Stimulated activated CD4-positive, alpha-beta T cell treated with anti-CD3 and anti-CD28 coated beads, Interleukin-4, amount 100 ng/mL, for 48 hours (primary cell): ENCODE measurements at places on chromosomes 5 and 9.

DNA sequence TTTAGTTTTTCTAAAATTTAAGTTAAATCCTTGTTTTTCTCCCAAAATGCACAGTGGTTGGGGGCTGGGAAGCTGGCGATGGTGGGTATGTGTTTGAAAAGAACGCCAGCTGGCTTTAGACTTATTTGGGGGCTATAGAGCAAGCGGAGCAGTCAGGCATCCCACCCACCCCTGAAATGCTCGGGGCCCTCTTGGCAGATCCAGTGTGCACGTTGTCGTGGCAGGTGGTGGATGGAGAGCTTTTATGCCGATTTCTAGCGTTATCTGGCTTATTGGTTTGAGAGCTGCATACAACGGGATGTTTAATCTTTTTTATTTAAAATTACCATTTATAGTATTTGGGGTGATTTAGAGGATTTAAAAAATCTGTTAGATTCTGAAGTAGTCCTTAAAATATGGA lies 8.1 kb downstream of the BASP1 start:
- no peak for DNase-seq

- DNase-seq: no peak
These were observed 85.5 kb downstream of the LNPEP start for GRCh38 chr5:97021416-97021815.

- no peak for DNase-seq
These were observed 4.4 kb upstream of the ZNF782 start for GRCh38 chr9:96858670-96859069.

DNA sequence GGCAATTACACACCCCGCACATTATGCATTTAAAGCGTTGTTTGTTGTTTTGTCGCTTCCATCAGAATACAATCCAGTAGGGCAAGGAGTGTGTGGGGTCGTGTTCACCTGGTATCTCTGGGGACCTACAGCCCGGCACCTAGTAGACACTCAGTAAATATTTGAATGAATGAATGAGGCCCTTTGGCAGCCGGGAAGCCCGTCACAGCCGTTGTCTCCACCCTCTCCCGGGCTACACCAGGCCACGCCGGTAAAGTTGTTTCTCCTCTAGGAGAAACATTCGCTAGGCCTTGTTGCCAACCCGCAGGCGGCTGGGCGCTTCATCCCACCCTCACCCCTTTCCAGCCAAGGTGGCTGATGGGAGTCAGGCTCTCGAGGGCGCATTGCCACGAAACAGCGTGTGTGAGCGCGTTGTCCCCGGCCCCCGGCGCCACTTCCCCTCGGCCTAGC lies 876 bp upstream of the JAK2 start:
- no peak for DNase-seq

- no peak for DNase-seq
These were observed 237.1 kb downstream of the SLF1 start for GRCh38 chr5:94855543-94855942.
